ENCODE measurements at places on chromosomes 2 and 18.

GRCh38 chr2:98028931-98029717 lies 33.4 kb upstream of the TMEM131 start:
- no peak for DNase-seq

GRCh38 chr2:179995741-179996515 lies 11.2 kb downstream of the CWC22 start:
- no peak for DNase-seq

GRCh38 chr2:106189325-106189724 lies 4.8 kb downstream of the UXS1 start:
- DNase-seq: no peak

- no peak for DNase-seq
These were observed 8.4 kb upstream of the SP9 start for GRCh38 chr2:174326161-174327020.

- no peak for DNase-seq
These were observed 32.8 kb upstream of the TANC1 start for GRCh38 chr2:158935617-158936016.

- DNase-seq: no peak
These were observed 488.2 kb upstream of the SPHKAP start for GRCh38 chr2:228669690-228670089.

DNA sequence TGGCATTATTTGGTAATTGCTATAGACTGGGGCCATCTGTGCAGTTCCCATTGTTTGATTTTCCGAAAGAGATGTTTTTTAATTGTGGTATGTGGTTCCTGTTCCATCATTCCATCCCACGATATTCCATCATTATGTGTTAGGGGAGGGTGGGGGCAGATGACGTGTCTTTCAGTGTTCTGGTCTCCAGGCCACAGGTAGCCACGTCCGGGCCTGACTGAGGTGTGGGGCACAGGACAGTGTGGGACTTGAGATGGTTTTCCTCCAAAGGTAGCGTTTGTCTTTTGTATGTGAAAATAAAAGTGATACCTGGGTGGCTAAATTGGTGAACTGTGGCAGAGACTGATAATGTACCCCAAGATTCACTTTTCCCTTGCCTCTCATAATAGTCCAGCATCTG lies 192.2 kb upstream of the HAAO start:
- DNase-seq: no peak

- DNase-seq: no peak
These were observed 450.1 kb upstream of the PKDCC start for GRCh38 chr2:41597680-41598079.

- DNase-seq: no peak
These were observed 117.7 kb downstream of the ZNF516 start for GRCh38 chr18:76377359-76377756.

DNA sequence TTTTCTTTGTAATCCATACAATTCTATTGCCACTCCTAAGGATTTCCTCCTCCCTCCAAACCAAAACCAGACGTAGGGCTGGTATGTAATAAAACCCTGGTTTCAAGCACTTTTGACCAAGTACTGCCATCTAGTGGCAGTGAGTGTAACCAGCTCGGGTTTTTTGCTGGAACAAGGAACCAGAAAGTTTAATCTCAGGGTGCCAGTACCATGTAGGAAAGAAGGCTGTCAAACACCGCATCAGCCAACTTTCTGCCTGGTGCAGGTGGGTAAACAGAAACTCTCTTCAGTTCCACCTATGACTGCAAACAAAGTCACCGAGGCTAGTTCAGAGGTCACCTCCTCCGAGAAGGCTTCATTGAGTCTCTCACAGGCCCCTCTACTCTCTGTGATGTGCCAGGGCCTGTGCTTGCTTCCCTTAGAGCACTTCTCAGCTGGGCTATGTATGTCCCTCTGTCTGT lies 10.2 kb upstream of the THNSL2 start:
- DNase-seq: peak; percentile 73

GRCh38 chr2:45797451-45798230 lies 146.2 kb downstream of the PRKCE start:
- DNase-seq: no peak

GRCh38 chr18:77647472-77647871 lies 397.8 kb downstream of the GALR1 start:
- DNase-seq: no peak

DNA sequence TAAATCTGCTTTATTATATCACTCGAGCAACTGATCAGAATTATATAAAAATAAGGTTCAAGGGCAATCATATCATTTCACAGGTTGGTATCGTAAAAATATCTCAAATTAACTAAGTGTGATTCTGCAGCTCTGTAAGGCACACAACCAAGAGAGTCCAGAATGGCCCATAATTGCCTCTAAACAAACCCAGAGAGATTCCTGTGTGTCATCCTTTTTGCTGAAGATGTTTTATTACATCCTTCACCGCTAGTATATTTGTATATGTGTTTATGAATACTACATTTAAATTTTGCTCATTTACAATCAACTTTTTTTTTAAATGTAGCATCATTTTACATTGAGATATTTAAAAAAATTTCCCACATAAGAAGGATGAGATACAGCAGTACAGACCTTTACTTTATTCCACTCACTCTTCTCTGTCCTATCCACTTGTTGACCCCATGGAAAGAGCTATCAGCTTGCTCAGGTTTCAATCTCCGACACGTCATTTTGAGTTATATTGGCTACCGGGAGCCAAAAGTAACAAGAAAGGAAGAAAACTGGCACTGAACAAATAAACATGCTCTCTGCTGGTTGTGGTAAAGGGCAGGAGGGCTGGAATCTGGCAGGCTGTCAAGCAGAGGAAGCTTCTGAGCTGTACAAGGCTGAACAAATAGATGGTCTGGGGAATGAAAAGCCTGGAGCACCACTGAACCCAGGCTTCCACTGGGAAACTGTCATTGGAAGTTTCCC lies 23.1 kb downstream of the PLA2R1 start:
- no peak for DNase-seq

GRCh38 chr2:239187464-239188253 lies 213.2 kb downstream of the HDAC4 start:
- no peak for DNase-seq

DNA sequence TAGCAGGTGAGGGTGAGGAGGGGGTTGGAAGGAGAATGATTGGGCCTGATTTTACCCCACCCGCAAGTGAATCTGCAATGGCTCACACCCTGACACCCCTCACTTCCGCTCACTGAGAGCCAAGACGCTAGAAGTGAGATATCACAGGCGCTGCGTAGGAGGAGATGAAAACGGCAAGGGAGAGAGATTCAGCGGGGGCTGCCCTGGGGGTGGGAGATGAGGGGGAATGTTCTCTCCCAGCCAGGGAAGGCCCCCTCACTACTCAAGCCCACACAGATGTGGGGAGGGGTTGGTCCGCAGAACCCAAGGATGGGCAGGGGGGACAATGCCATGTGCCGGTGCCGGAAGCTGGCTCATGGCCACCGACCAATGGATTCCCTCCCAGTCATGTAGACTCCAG lies 32.9 kb downstream of the LOXHD1 start:
- DNase-seq: no peak

DNA sequence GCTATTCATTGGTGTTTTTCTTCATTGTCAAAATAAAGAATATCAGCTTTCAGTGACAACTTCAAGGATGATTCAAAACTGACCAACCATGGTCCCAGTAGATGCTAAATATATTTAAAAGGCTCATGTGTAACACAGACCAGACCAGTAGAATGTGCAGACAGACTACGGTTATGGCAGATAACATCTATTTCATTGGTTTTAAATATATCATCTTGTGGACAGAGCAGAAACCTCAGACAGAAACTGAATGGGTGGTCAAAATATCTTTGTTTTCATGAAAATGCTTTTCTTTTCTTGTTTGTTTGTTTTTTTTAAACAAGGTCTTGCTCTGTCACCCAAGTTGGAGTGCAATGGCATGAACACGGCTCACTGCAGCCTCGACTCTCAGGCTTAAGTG lies 107.4 kb upstream of the CREB1 start:
- DNase-seq: no peak

- no peak for DNase-seq
These were observed 59.2 kb downstream of the CCDC141 start for GRCh38 chr2:178990533-178991241.

DNA sequence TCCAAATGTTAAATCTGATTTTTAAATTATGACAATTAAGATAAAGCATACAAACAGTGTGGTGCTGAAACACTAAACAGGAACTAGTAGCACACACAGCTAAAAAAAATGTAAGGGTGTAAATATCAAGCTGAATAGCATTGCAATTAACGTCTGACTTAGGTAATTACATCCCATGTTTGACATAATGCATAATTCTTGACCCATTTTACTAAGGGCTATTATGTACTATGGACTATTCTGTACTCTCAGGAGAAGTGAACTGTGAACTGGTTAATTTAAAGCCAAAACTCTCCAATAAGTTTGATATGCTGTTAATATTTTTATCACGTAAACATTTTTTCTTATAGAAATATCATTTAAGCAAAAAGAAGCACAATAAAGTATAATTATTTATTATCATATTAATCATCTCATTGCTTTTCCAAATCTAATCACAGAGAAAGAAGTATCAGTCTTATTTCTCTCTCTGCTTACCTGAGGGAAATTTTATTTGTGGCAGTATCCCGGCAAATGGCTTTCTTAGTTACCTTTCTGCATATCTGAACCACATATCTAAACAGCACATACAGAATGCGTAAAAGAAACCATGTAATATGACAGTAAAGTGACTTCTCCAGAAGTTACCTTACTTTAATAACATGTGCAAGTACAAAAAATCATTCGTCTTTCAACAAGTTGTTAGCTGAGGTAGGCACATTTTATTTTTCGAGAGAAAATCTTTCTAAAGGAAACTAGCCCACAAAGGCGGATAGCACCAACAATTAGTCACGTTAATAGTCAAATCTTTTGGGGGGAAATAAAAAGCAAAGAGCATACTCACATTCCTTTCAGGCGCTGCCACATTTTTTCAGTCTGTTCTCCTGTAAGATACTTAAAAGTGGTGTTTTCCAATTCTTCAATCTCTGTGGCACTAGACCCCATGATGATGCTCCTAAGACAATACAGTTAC lies 94.9 kb upstream of the PDE1A start:
- no peak for DNase-seq

GRCh38 chr2:8357738-8358518 lies 323.9 kb upstream of the ID2 start:
- no peak for DNase-seq

DNA sequence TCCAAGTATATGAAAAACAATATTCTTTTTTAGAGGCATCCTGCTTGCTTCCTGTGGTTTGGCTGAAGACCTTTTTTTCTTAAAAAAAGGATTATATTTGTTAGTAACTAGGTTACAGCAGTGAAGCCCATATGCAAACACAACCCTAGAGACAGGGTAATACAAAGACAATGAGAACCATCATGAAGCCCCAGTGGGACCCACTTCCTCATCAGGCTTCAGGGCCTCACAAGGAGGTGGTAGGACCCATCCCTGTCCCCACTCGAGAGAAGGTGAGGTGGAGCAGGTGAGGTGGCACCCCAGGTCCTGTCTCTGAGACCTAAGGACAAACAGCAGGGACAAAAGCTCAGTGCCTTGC lies 80.3 kb downstream of the EDAR start:
- DNase-seq: no peak

DNA sequence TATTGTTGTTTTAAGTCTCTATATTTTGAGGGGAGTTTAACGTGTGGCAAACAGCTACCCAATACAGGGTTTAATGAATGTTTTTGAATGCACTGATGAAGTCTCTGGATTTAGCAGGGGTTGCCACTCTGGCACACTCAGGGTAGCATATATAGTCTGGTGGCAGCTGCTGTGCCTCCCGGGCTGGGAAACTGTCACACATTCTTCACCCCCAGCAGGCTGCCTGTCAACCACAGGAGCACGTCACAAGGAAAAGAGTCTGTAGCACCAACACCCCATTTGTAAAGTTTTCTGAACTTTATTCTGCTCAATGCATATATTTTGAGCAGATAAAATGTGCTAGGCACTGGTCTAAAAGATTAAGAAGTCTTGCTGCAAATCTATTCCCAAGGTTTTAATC lies 39.3 kb downstream of the NGEF start:
- DNase-seq: no peak

DNA sequence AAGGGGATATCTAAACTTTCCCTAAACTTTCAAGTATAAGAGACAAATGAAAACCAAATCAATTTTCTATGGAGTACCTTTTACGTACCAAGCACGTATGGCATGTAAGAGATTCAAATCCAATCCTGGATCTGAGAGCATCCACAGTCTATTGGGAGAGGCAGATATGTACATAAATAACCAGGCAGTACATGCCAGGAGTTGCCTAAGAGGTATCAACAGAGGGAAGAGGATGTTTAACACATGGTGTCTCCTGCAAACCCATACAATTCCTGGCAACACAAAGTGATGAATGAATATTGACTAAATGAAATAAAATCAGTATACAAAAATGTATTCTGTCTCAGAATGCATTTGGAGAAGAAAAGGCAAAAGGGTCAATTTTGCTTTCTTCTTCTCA lies 116.6 kb downstream of the PIGN start:
- no peak for DNase-seq

DNA sequence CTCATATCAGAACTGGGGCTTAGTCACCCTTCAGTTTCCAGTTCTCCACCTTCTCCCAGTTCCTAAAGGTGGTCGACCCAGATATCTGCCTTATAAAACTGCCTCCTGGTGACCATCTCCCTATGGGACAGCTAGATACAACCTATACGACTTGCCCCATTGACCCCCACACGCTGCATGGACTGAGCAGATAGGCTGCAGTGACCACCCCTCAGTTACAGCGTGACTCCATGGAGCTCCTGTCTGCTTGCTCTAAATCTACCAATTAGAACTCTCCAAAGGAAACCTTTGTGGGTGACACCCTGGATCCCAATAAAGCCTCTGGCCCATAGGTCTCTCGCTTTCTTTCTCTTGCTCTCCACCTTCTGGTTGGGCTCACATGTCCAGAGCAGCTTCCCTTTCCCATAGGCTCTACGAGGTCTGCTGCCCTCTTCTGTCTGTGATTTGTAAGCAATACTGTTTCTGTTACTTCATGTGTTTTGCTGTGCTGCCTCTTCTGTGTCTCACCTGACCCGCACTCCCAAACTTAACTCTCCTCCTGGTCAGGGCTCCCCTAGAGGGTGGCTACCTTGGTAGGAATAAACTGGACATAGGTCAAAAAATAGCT lies 971.3 kb upstream of the FAM98A start:
- no peak for DNase-seq

GRCh38 chr18:26941584-26941983 lies 76.1 kb upstream of the AQP4 start:
- DNase-seq: no peak

DNA sequence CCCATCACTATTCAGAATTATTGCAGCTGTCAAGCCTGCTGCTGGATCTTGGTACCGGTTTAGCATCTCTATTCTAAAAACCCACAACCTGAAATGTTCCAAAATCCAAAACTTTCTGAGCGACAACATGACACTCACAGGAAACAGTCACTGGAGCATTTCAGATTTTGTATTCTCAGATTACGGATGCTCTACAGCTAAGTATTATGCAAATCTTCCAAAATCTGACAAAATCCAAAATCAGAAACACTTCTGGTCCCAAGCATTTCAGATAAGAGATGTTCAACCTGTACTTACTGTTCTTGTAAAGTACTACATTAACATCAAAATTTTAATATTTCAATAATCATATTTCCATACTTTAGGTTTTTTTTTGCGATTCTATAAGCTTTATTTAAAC lies 12.4 kb downstream of the PDIA6 start:
- no peak for DNase-seq

Data from activated CD4-positive, alpha-beta T cell treated with anti-CD3 and anti-CD28 coated beads, Interleukin-2, Interleukin-6, amounts not matched to agents 100 ng/mL and 50 ng/mL, durations not matched to agents 16 hours and 8 hours (primary cell).